Activated CD8-positive, alpha-beta memory T cell treated with anti-CD3 and anti-CD28 coated beads, Interleukin-2, amount 50 U/mL, for 4 hours (primary cell): ENCODE measurements at places on chromosomes 3 and 15.

DNA sequence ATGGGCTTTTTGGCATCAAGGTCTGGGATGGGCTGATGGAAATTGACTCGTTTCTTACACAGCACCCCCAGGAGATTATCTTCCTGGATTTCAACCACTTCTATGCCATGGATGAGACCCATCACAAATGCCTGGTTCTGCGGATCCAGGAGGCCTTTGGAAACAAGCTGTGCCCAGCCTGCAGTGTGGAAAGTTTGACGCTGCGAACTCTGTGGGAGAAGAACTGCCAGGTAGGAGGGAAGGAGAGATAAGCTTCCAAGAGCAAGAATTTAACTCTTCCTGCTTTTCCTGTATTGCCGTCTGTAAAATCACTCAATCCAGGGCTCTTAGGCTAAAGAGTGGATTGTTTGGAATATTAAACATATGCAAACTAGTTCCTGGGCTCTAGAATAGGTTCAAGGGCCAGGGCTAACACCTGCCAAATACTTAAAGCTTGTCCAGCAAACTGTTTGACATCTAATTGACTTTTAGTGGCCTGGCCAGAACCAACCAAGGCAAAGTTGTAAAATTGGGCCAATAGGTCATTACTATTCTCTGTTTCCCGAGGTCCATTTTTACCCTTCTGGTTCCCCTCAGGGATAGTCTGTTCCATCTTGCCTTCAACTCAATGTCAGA is 113.1 kb upstream of the ZBED2 start:
- DNase-seq = no peak

- DNase-seq = no peak
Observed at GRCh38 chr3:12405432-12406272, 78.6 kb upstream of the TSEN2 start.

DNA sequence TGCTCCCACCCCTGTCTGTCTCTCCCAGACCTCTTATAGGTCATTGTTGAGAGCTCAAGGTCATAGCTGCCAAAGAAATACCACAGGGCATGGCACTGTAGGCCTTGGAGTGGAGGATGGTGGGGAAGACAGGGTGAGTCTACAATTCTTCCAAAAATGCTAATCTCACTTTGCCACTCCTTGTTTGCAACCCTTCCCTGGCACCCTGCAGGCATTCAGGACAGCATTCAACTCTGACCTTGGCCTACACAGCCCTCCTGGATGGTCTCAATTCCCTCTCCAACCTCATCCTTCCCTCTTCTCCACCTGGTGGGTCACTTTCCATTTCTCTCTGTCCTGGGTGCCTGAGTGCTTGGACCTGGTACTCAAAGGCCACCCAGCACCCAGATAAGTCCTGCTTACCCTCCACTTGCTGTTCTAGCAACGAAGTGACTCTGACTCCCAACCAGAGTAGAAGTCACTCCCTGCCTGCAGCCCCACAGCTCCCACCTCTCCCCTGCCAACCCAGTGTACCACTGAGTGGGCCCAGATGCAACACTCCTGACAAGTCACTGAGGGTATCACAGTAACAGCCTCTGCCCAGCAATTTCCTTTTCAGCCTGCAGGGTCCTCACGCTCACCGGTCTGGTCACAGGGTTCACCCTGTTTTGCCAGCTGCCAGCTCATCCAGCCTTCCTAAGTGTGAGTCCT is 36.6 kb downstream of the AMOTL2 start:
- no peak for DNase-seq

- DNase-seq = no peak
Observed at GRCh38 chr15:75355369-75355768, 8.5 kb downstream of the NEIL1 start.

DNA sequence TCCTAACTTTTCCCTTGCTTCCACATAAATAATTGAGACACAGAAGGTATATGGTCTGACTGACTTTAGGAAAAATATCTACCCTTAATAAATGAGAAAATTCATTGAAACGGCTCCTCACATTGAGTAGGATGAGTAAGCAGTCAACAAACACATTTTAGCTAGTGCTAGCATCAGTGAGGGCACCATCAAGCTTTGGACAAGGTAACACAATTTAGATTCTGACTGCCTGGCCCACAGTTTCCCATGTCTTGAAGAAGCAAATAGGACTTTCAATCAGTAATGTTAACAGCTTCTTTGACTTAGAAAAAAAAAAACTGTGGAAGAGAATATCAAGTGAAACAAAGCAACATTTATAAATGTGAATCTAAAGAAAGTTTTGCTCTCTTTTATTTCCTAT is 70.1 kb upstream of the MBNL1 start:
- DNase-seq = no peak

- no peak for DNase-seq
Observed at GRCh38 chr15:26125664-26126063, 262.5 kb upstream of the ATP10A start.

GRCh38 chr3:53843195-53844177 is 2.7 kb downstream of the CHDH start:
- DNase-seq = no peak

- no peak for DNase-seq
Observed at GRCh38 chr15:71288348-71288955, 173.2 kb downstream of the THSD4 start.

GRCh38 chr15:95394186-95395067 is 936.1 kb upstream of the NR2F2 start:
- no peak for DNase-seq

GRCh38 chr3:61562042-61562720 is 810 bp downstream of the PTPRG start:
- no peak for DNase-seq

DNA sequence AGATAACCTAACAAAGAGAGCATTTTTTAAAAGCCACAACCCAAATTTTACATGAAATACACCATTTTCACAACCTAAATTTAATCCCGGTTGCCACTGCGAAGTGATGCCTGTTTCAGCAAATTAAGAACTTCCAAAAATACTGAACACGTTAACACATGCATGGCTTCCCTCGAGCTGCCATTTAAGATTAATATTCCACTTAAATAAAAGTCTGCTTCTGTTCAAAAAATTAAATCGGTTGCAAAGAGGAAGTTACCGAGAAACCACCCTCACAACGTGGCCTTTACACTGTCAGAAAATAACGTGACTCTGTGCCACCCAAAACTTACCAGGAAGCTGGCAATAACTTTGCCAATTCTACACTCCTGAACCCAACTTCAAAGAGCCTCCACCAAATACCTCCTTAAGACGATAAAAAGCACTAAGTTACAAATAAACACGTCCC is 1.2 kb downstream of the TBL1XR1 start:
- no peak for DNase-seq

DNA sequence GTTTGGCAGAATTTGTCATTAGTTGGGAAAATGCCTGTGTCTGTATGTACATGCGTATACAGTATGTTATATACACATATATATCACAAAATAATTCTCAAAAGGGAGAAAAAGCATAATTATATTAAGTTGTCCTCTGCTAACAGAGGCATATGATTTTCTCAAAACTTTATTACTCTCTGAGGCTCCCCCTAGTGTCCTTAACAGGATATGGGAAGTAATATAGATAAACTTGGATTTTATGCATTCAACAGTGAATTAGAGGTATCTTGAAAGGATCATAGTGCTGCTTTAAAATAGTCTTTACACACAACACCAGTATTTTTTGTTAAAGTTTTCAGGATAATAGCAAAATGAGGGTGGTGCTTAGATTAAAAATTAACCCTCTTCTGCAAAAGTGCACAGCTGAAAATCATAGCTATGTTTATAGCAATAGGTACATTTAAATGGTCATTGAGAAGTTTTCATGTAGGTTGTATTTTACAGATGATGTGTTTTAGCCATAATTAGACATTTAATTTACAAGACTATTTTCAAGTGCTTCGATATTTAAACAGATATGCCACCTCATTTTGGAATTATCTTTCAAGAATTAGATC is 454.0 kb upstream of the ROBO2 start:
- DNase-seq = no peak

DNA sequence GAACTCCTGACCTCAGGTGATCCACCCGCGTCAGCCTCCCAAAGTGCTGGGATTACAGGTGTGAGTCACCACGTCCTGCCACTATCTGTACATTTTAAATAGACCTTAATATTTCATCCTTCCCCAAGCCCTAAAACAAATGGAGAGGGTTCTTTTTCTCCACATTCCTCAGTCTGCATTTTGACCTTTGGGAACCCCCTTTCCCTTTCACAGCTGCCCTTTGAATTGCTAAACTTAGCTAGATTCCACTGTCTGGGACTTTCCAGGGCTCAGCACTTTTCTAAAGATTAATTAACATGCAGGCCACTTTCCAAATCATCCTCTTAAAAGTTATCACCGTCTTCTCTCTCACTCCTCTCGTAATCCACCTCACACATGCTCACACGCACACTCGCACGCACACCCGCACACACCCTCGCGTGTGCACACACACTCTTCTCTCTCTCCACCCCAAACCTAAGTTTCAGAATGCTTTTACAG is 124.2 kb downstream of the TMCO5A start:
- DNase-seq = no peak

GRCh38 chr3:16513141-16514020 is at the start of gene RFTN1:
Gene RFTN1, minus strand, starts transcription at chr3:16513699. Its CDS starts 19,830 bp downstream, at chr3:16493869.
- peak; percentile 56 for DNase-seq

GRCh38 chr3:45464336-45465170 is 76.2 kb downstream of the LARS2 start:
- DNase-seq = no peak

GRCh38 chr15:60009980-60010732 is 6.0 kb downstream of the FOXB1 start:
- DNase-seq = no peak

- peak; percentile 34 for DNase-seq
Observed at GRCh38 chr3:43638594-43639447, 17.0 kb upstream of the ANO10 start.

DNA sequence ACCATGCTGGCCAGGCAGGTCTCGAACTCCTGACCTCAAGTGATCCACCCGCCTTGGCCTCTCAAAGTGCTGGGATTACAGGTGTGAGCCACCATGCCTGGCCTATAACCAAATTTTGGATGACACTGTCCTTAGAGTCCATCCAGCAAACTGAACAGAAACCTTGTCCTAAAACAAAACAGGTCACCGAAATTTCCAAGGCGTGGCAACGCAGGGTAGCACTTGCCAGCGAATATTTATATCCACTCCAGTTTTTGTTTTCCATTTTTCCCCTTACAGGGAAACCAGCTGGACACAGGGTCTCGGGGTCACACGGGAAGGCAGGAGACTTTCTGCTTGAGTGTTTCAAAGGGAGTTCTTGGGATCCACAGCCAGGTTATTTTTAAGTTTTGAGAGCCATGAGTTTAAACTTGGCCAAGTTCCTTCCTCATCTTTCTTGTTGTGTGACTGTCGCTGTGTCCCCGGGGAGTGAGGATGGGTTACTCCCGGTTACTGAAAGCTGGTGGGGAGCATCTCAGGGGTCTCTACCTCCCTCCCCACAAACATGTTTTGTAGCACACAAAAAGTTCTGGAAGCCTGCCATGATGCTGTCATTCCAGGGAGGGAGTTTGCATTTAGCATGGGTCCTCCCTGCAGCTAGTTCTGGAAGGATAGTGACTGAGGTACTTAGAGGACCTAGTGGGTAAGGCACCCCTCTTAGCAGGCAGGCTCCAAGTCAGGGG is 12.6 kb downstream of the LIMD1 start:
- DNase-seq = no peak

DNA sequence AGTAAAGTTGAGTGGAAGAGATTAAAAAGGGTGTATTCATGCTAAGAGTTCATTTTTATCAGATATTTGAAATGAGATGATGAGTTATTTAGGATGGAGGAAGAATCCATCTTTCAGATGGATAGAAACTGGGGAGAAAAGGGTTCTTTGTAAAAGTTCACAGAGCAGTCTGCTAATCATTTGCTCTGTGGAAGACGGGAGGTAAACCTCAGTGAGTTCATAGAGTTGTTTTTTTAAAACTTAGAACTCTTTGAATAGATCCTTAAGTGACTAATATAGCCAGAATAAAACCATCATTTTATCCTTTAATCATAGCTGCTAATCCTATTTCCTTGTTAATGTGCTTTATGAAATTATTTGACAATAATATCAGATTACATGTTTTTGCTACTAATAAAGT is 5.1 kb downstream of the RASA2 start:
- DNase-seq = no peak

- DNase-seq = no peak
Observed at GRCh38 chr15:62753518-62754221, 288.9 kb upstream of the TPM1 start.

DNA sequence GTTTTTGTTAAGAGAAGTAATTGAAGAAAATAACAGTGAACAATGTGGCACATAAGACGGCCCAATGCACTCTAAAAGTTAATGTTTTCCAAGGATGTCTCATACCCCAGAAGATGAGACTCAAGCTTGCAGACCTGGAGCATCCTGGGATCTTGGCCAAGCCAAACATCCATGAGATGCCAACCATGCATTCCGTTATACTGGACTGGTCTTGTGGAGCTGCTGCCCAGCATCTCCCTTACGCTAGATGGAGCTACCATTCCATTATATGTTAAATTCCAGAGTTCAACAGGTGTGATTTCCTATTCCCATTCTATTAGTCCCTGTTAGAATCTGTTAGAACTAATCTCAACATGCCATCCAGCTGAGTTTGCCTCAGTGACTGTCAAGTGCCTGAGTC is 181.8 kb downstream of the PDCD6IP start:
- DNase-seq = no peak

DNA sequence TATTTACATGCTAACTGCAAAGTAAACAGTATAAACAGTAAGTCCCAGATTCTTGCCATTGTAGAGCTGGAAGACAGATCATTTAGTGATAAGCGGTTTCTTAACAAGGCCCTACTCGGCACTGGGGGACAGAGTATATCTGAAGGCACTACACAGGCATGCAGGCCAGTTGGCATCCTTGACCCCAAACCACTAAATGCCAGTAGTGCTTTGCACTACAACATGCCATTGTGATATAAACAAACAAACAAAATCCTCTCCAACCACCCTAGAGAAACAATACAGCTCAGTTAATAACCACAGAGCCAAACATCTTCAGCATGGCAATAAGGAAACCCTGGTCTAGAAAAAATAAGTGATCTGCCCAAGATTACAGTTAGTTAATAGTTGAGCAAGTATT is 5.3 kb downstream of the AQR start:
- no peak for DNase-seq

- peak; percentile 81 for DNase-seq
Observed at GRCh38 chr3:39146611-39147591, 6.5 kb downstream of the CSRNP1 start.

GRCh38 chr15:63166219-63166618 is 8.9 kb upstream of the RPS27L start:
- no peak for DNase-seq

DNA sequence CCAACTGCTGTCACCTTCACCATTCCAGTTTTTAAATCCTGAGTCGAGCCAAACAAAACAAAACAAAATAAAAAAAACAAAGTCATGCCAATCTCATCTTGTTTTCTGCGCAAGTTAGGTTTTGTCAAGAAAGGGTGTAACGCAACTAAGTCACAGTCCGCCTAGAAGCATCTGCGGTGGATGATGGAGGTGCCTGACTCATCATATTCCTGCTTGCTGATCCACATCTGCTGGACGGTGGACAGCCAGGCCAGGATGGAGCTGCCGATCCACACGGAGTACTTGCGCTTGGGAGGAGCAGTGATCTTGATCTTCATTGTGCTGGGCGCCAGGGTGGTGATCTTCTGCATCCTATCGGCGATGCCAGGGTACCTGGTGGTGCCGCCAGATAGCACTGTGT is 162.1 kb downstream of the WDR76 start:
- DNase-seq = no peak
